ENCODE measurements at places on chromosomes 1 and 21.

GRCh38 chr1:78240191-78240590, 194.4 kb downstream of the GIPC2 start:
- no peak for DNase-seq

DNA sequence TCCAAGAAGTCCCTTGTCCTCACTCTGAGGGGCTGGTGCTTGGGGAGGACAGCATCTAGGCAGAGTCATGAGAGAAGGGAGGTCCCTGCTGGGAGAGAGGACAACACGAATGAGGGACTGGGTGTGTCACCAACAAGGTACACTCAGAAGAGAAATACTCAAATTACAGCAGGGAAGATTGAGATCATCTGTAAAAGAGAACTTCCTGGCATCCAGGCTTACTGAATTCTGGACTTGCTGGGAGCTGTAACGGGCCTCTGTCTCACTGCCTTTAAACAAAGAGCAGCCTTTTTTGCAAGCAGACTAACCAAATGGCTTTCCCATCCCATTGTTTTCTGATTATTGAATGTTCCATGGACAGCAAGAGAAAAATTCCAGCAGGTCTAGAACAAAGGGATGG, 195.7 kb upstream of the RAB4A start:
- no peak for DNase-seq

DNA sequence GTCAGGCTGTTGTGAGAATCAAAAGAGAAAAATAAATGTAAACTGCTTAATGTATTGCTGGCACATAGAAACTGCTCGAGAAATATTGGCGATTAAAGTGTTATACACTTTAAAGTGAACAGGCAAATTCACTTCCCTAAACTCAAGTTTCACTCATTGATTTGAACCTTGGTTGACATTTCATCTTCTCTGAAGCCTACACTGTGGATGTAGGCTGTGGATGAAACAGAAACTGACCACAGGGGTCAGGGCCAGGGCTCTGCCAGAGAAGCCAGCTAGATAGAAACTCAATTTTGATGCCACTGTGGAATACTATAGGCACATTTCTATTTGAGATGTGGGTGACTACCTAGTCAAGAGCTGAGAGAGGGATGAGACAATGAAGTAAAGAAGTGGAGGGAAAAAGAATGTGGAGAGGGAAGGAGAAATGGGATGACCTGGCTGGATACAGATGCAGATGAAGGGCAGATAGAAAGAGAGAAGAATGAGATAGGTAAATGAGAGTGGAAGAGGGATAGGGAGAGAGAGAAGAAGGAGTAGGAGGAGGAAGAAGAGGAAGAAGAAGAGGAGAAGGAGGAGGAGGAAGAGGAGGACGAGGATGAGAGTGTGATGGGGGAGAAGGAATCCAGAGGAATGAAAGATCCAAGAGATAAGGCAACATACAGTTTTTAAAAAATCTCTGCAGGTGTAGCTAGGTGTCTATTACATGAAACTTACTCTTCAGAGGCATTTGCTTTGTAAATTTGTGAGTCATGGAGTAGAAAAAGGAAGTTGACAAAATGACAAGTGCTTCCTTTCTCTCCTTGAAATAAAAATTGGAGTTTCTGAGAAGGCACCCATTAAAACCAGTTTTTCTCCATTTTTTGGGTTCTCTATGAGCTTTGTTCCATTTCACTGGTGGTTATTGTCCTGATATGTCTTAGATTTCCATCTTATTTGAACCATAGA, 17.4 kb upstream of the CD1D start:
- no peak for DNase-seq

- peak; percentile 36 for DNase-seq
These were observed 11.3 kb downstream of the RPAP2 start for GRCh38 chr1:92310185-92310597.

DNA sequence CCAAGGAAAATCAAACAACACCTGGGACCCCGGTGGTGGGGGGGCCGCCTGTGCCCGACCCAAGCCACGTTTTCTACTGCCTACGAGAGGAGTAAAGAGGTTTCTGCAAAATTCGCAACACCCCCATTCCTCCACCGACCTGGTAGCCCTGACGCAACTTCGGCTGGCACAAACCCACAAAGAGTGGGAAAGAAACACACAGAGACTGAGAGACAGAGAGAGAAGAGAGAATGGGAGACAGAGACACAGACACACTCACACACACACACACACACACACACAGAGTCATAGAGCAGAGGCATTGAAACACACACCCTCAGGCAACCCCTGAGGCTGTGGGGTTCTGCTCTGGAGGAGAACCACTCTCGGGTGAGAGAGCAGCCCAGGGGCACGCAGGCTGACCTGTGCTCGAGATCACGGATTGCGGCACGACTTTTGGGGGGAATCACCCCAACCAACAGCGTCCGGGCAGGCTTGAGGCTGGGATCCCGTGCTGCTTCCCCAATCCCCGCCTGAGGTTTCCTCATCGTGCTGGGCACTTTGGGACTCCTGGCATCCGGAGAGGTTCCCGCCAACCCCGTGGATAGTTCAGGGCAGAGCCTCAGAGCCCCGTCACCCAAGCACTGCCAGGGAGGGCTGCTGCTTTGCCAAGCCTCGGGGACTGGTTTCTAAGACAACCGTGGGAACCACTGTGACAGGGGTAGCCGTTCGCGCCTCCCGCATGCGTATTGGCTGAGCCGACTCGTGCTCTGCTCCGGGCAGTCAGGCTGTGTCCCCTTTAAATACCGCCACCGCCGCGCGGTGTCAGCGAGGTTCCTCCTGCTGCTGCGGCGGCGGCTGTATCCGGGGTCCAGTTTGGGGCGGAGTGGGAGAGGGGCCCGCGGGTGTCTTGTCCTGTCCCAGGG, 682.4 kb upstream of the TPTE start:
- DNase-seq: no peak

- DNase-seq: no peak
These were observed 31.2 kb downstream of the SLC19A1 start for GRCh38 chr21:45511007-45511406.

DNA sequence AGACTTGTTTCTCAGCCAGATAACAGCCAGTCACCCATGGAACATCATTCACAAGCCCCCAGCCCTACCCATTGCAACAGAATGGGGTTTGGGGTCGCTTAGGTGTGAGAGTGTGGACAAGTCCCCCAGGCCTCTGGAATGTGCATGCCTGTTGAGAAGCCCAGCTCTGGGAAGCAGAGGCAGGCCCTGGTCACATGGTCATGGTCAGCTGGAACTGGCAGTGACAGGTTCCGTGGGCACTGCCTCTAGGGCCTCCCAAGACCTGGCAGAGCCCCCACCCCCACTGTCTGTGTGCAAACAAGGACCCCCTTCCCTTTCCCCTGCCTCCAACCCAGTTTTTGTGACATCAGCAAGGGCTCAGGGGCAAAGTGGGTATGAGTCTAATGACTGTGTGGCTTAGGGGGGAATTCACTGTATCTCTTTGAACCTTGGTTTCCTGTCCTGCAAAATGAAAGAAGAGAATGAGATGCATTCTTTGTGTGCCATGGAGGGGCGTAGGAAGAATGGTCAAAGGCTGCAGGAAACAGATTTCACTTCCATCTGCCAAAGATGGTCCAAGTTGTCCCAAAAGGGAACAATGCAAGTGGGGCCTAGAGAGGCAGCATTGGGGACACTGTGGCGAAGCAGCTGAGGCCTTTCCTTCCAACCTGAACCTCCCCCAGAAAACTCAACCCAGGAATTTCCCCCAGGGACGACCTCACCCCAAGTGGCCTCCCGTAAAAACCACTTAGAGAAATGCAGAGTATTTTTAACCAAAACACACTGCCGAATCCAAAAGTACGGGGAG, 34.7 kb upstream of the SELENON start:
- no peak for DNase-seq

DNA sequence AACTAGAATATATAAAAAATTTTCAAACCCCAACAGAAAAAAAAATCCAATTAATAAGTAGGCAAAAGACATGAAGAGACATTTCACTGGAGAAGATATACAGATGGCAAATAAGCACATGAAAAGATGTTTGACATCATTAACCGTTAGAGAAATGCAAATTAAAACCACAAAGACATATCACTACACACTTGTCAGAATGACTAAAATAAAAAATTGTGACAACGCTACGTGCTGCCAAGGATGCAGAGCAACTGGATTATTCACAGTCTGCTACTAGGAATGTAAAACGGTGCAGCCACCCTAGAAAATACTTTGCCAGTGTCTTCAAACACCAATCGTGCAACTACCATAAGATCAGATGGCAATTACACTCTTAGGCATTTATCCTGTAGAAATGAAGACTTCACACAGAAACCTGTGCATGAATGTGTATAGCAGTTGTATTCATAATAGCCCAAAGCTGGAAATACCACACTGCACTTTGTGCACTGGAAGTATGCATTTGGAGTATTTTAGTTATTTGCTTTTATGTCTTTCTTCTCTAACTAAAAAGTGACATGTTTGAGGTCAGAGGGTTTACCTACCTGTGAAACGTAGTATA, 75.3 kb upstream of the PALMD start:
- DNase-seq: no peak

- no peak for DNase-seq
These were observed 3.9 kb downstream of the RNF220 start for GRCh38 chr1:44408632-44409602.

GRCh38 chr1:2486041-2486440, 10.0 kb downstream of the PLCH2 start:
- no peak for DNase-seq

DNA sequence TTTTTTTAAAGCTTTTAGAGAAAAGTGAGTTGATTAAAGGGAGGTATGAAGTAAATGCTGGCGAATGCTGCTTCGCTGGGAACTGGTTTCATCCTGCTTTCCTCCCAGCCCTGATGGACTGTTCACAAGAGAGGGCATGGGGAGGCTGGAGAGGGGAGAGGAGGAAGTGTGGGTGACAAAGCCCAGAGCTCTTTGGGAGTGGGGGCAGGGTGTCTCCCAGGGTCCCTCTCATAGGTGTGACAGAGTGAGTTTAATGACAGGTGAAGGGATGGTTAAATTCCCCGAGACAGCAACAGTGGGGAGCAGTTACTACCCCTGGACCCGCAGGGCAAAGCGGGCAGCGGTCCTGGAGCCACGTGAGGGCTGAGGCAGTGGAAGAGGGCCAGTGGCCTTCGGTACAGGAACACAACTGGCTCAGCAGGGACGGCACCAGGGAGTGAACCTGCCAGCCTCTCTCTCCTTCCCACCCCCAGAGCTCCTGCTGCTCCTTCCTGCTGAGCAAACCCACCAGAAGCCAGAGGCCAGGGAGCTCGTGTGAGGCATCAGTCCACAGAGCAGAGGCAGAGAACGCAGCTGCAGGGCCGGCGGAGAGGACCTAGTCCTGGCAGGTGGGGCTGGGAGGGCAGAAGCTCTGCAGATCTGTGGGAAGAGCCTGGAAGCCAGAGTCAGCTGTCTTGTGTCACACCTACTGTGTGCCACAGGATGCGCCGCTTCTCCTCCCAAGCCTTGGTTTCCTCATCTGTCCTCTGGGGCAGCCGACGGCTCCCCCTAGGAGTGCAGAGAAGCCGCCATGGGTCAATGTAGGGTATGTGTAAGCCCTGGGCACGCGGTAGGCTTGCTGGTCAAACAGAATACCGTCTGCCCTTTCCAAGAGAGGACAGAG, 20.9 kb upstream of the LRP8 start:
- no peak for DNase-seq
